ENCODE measurements at places on chromosomes 16 and 17.

- peak; percentile 38 for DNase-seq
These were observed 16.3 kb downstream of the MYL4 start for GRCh38 chr17:47225436-47225858.

DNA sequence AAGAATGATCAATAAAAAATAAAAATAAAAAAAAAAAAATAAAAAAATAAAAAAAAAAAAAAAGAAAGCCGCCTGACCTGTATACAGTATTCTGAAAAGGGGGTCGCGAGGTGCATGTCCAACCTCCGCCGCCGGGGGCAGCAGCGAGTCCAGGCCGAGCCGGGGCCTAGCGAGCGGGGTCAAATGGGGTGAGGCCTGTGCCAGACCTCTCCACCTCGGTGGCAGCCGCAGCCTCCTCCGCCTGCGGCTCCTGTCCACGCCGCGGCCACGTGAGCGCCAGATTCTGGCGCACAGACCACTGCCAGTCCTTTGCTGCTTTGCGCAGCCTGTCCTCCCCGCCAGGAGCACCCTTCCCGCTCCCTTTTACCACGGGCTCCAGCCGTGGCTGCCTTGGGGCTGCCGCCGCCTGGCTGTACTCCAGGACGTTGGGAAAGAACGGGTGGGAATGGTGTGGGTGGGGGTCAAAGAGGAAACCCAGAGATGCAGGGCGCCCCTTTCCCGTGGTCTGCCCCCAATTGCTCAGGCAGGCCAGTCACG, 2.4 kb upstream of the BCKDK start:
- DNase-seq, result peak; percentile 72

DNA sequence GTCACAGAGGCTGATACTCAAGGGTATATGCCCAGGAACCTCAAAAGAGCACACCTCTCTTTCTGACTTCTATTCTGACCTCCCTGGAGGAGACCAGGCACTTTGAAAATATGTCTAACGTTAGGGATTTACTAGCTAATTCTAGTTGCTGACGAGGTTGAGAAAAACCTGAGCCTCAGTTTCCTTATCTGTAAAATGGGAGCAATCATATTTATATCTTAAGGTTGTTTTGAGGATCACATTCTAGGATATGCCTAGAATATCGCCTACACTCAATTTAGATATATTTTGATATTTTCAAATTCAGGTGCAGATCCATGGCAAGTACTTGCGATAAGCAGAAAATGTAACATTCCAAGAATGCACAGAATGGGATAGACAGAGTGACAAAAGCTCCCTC, 425.8 kb downstream of the GRIN2A start:
- no peak for DNase-seq

- DNase-seq, result no peak
These were observed 56.6 kb downstream of the MYOCD start for GRCh38 chr17:12722282-12722681.

DNA sequence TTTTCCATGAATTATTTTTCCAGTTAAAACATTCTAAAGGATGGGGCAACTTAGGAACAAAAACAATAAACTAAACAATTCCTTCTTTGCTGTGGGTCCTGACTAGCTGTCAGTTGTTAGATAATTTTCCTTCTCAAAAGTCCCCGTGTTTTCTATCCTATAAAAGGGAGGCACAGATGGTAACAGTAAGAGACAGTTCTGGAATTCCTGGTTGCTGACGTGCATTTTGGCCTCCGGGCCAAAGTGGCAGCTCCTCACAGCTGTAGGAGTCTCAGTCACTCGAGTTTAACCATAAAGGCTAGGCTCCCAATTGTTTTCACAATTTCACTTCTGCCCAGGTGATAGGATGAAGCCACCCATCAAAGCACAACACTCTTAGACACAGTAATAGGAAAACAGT, 77.0 kb upstream of the ZNF423 start:
- no peak for DNase-seq

DNA sequence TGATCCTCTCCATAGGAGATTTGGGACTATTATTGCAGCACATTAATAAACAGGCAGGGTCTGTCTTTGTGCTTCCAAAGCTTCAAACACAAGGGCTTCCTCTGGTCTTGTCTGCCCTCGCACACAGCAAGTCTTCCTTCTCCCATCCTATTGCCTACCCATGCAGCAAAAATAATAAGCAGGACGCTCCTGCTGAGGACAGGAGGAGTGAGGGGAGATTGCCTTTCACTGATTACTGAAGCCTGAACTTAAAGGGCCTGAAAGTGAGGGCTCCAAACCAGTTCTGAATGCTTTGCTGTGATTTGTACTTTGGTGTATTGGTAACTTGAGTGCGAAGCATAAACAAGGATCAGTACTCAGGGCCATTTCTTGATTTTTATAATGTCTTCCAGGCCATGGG, 197.6 kb upstream of the XYLT1 start:
- no peak for DNase-seq

DNA sequence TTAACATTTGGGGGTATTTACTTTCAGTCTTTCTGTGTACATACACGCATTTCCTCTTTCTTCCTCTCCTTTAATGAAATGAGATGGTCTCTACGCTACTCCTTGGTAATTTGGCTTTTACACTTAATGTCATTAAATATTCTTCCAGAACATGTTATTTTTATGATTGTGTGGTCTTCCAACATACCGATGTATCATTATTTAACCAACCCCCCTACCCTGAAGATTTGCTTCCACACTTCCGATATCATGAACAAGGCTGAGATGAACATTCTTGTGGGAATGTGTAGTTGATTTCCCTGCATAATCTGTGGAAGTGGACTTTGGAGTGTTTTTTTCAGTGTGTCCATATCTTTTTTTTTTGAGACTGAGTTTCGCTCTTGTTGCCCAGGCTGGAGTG, 2.3 kb upstream of the PGS1 start:
- no peak for DNase-seq

- no peak for DNase-seq
These were observed 393.7 kb upstream of the DYNLRB2 start for GRCh38 chr16:80147026-80147655.

DNA sequence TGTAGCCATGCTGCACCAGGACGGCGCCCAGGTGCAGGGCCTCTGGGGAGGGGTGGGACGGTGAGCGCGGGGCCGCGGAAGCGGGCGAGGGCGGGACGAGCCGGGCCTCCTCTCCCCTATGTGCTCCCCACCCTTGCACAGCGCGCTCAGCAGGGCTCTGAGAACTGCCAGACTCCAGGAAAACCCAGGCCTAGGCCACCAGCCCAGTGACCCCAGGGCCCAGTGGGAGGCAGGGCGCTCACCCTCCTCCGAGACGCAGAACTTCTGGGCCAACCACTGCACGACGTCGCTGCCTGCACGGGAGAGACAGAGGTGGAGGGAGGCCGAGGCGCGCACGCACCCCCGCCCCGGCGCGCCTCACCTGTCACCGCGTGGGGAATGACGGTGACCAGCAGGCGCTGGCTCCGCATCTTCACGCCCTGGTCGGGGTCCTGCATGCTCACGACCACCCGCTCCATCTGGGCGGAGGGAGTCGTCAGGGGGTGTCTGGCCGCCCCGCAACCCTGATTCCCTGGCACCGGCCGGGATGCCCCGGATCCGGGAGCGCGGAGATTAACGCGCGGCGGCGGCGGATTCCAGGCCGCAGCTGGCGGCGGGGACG, 603 bp downstream of the RGS11 start:
- DNase-seq, result no peak

- peak; percentile 22 for DNase-seq
These were observed 15.9 kb downstream of the ANKRD40 start for GRCh38 chr17:50691550-50692447.

GRCh38 chr16:83592778-83593177, 215.0 kb upstream of the HSBP1 start:
- DNase-seq, result no peak

GRCh38 chr16:30561089-30561816, 3.1 kb upstream of the ZNF764 start:
- no peak for DNase-seq

GRCh38 chr17:10352893-10353292, 19.9 kb downstream of the MYH13 start:
- DNase-seq, result no peak

- peak; percentile 26 for DNase-seq
These were observed 6.9 kb upstream of the BPTF start for GRCh38 chr17:67818110-67819002.

DNA sequence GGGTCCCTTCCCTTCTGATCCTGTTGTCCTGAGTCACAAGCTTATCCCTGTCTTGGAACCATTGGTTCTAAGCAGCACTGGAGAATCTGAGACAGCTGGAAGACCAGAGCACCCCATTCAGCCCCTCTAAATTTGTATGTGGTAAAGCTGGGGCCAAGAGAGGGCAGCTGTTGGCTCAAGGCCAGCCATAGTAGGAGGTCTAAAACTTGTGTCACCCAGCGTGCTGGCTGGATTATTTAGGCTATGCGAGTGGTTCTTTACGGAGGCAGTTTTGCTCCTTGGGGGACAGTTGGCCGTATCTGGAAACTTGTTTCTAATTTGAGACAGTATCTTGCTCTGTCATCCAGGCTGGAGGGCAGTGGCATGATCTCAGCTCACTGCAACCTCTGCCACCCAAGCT, 69.6 kb upstream of the GSE1 start:
- peak; percentile 18 for DNase-seq

- no peak for DNase-seq
These were observed 4.5 kb upstream of the HSD17B1 start for GRCh38 chr17:42548070-42548837.

GRCh38 chr17:29930409-29931010, 482 bp upstream of the SSH2 start:
- DNase-seq, result peak; percentile 37

GRCh38 chr16:19215705-19216104, 47.7 kb downstream of the SYT17 start:
- no peak for DNase-seq

DNA sequence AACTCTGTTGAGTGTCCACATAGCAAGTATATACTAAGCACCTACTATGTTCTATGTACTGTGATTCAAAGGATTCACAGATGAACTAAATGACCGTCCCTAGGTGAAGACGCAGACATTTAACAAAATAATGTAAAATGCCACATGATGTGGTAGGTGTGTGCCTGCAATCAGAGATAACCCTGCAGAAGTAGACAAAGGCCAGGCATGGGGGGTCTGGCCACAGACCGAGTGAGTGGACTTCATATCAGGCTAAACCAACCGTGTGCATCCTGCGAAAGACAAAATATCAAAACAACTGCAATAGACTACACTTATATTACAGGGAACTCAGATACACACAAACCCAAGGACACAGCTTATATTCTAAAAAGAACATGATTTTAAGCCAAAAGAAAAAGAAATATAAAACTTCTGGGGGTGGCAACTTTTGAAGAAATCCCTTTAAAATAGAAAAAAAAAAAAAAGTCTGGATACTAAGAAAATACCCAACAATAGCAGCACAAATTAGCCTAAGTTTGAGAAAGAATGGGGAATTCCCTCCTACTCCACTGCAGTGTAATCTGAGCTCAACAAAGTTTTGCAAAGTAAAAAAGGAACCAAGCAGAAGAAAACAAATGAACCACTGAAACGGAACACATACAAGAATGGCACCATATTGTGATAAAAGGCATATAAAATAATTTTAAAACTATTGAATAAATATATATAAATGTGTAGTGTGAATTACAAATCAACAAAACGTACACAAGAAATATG, 12.3 kb downstream of the HSDL1 start:
- no peak for DNase-seq

- DNase-seq, result no peak
These were observed 2.0 kb upstream of the CTRB2 start for GRCh38 chr16:75208861-75209505.

- no peak for DNase-seq
These were observed 18.7 kb downstream of the CEP295NL start for GRCh38 chr17:78884148-78884825.

- no peak for DNase-seq
These were observed 117.9 kb upstream of the TNRC6C start for GRCh38 chr17:77840513-77841165.

DNA sequence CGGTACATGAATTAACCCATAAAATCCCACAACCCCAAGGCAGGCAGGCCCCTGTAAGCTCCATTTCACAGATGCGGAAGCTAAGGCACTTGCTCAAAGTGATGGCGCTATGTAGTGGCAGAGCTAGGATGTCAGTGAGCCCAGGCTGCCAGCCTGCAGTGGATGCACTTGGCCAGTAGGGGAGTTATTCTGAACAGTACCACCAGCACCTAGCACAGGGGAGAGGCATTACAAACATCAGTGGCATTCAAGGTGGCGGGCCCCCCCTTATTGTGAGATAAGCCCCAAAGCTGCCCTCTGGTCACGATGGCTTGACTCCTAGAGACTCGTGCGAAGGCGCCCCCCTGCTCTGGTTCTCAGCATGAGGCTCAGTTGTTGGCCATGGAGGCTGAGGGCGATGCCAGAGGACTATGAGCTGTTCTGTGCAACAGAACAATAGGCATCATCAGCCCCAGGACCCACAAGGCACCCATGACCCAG, 33.8 kb downstream of the GTF3C1 start:
- DNase-seq, result no peak

DNA sequence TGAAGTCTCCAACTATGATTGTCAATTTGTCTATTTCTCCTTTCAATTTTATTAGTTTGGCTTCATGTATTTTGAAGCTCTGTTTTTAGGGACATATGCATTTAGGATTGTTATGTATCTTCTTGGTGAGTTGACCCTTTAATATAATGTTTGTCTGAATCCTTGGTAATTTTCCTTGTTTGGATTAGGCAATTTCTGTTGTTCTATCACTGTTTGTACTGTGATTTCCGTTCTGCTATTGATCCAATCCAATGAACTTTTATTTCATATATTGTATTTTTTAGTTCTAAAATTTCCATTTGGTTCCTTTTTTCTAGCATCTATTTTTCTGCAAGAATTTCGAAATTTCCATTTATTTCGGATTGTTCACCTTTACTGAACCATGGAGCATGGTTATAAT, 31.0 kb downstream of the RAB11FIP4 start:
- no peak for DNase-seq

- no peak for DNase-seq
These were observed 24.0 kb downstream of the PCTP start for GRCh38 chr17:55774846-55775271.

DNA sequence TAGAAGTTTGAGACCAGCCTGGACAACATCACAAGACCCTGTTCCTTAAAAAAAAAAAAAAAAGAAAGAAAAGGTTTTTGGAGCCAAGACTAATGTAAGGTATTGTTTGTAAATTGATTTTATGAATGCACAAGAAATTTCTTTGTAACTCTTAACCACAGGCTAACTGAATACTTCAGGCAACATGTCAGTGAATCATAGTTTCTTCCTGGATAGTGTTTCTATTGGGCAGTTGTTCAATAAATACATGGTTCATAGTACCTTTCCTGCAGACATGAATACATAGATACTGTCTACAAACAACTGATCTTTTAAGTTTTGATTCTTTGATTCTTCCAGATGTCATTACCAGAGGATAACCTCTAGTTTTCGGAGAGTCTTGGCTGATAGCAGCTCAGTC, 11.6 kb downstream of the DDX42 start:
- DNase-seq, result no peak

- DNase-seq, result no peak
These were observed 772.8 kb downstream of the CDH8 start for GRCh38 chr16:61263400-61263799.

GRCh38 chr17:50923611-50924010, 57.5 kb upstream of the TOB1 start:
- no peak for DNase-seq

- DNase-seq, result no peak
These were observed 1.5 kb downstream of the FGF11 start for GRCh38 chr17:7440834-7441195.
